Stimulated activated CD8-positive, alpha-beta memory T cell treated with anti-CD3 and anti-CD28 coated beads, Interleukin-4, amount 100 ng/mL, for 4 hours (primary cell): ENCODE measurements at places on chromosomes 2 and 18.
A peak's percentile ranks its signal among the peaks of the same experiment; 100 is the strongest.

DNA sequence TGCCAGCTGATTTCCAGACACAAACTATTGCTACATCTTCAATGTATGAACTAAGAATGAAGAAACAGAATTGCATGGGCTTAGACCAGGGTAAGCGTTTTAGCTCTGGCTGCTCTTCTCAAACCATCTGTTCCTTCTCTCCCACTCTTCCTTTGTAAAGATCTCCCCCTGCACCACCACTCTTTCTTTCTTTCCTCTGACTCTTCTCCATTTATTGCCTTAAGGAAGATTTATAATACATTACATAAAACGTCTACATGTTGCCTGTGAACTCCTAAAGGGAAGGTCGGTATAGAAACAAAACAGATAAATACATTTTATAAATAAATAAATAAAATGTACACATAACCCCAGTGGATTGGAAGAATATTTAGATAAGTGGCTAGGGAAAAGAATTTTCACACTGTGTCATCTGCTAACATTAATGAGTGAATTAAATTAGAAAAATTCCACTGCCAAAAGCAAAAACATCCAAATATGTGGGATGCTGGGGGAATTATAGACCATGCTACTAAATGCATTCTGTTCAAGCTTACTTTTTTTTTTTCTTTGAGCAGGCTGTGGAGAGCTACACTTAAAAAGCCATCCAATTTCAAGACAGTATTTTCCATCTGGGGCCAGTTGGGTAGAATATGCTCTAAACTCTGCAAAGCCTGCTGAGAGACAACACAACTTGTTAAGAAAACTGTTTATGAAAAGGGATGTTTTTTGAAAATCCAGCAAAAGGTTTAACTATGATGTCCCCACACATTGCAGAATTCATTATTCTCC, 41.5 kb downstream of the NCKAP5 start:
- no peak for DNase-seq

DNA sequence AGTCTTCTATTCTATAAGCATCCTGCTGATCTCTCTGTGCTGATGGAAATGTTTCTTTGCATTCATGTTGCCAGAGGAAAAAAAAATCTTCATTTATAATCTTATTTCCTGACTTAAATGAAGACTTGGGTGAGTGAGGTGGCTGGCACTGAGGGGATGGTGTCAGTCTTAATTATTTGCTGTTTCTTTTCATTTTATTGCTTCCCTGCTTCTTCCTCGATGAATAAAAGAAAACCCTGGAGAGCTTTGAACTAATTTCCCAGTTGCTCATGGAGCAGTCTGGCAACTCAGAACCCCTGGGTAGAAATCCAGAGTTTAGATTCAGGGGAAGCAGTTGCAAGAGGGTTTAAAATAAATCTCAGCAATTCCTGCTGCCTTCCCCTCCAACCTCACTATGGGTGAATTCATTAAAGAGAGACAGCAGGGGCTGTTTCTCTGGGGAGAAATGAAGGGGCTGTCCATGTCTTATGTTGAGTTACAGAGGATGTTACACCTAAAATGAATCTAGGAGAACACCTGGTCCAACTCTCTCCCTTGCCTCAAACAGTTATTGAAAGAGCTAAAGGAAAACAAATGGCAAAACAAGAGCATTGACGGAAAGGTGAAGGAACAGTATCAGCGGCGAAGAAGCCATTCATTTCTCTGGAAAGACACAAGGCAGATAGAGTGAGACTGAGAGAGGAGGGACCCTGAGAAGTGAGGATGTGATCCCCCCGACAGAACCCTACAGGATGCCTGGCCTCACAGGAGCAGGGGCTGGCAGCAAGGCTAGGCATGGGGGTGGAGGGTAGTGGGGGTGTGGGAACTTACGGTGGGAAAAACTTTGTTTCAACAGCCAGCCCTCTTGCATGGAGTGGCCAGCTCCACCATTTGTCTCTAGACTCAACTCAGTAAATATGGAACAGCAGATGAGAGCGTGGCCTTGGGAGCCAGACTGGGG, 41.0 kb downstream of the SP110 start:
- no peak for DNase-seq

- DNase-seq, result no peak
These were observed 472.6 kb downstream of the DLGAP1 start for GRCh38 chr18:3982541-3982940.

- DNase-seq, result no peak
These were observed at the start of gene MPP4 for GRCh38 chr2:201698588-201699226. Gene MPP4 (minus strand): TSS chr2:201698644. CDS start chr2:201693954, 4,690 bp downstream.

DNA sequence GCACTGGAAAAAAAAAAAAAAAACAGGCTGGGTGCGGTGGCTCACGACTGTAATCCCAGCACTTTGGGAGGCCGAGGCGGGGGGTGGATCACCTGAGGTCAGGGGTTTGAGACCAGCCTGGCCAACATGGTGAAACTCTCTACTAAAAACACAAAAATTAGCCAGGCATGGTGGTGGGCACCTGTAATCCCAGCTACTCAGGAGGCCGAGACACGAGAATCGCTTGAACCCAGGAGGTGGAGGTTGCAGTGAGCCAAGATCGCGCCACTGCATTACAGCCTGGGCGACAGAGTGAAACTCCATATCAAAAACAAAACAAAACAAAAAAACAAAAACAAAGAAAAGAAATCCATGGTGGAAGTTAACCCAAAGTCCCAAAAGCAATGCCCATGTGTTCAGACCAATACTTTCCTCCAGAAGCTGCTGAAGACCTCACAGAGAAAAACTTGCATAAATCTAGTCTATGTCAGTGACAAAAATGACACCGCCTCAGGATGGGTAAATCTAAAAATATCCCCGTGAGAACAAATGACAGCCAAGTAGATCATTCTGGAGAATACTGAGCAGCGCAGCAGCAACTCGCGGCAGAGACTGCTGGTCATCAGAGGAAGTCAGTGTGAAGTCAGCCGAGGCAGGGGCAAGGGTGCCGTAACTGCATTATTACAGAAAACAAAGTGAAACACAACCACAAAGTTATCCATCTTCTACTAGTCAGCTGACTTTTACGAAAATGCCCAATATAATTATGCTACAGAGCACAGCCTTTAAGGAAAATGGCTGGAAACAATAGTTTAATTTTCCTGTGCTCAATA, 41.0 kb downstream of the LPIN2 start:
- DNase-seq, result peak; percentile 54

DNA sequence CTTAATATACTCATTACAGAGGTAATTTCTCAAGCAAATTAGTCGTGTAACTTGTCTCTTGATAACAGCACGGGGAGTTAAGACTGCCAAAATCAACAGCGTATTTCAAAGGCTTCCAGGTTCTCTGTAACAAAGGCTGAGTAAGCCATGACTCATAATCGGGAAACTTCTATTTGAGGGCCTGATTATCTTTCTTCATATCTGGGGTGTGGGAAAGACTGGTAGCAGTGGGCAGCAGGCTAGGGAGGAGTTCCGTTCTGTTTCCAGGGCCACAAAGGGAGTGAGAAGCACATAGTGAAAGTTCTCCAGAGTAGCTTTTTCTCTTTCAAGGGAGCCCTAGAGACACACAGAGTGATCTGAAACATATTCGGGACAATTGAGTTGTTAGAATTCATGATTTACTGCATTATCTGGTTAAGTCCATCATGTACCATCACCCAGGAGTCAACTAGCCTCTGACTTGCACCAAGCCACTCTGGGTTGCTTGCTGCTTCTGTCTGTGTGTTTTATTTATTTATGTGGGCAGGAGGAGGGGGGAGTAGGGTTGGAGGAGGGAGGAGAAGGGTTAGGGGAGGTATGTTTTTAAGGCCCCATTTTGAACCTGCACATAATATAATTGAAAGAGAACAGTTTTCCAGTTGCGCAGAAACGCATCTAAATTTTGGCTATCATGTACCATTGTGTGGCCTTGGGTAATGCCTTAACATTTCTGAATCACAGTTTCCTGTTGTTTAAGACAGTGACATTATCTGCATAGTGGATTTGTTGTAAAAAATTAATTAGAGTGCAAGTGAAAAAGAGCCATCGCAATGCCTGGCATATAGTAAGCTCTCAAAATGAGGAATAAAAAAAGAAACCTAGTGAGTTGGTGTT, 80.5 kb upstream of the ITPRID2 start:
- no peak for DNase-seq

GRCh38 chr2:223369889-223370288, 232.3 kb downstream of the SCG2 start:
- no peak for DNase-seq

DNA sequence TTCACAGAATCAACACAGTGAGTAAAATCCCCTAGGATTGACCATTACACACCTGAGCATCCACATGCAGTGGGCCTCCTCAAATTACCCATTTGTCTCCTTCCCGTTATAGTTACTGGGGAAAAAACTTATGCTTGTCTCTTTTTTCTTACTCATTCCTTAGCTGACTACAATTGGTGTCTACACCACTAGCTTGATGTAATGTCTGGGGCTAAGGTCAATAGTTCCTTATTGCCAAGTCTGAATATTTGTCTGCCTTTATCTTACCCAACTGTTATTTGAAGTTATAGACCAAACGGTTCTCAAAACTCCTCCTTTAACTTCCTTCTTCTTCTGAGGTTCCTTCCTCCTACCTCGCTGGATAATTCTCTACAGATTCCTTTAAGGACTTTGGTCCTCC, 41.9 kb upstream of the TMEM17 start:
- no peak for DNase-seq

GRCh38 chr2:10534514-10535250, 86.6 kb upstream of the ODC1 start:
- no peak for DNase-seq
